Stimulated activated naive B cell treated with anti-CD40 and anti-IgM and Interleukin-4, amounts not matched to agents 10 μg/mL and 1 μg/mL and 100 μg/mL, for 72 hours (primary cell): ENCODE measurements at places on chromosomes 2 and 18.

DNA sequence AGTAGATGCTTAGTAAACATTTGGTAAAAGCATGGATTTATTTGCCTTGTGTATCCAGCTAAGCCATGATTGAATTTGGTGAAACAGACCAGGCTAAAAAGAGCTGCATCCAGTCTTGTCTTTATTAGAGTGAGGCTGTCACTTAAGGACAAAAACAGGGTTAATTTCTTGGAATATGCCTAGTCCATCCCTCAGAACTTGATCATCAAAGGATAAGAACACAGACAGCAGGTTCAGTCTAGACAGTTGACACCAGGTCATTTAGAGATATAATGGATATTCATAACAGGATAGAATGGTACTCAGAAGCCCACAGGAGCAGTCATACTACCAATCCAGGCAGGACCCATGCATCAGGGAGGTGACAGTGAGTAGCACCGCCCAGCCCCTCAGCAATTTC, 434.9 kb upstream of the ST6GAL2 start:
- no peak for DNase-seq

- no peak for DNase-seq
Measured at GRCh38 chr2:52269696-52270485, 1238.0 kb upstream of the NRXN1 start.

GRCh38 chr2:168526641-168527040, 70.6 kb downstream of the CERS6 start:
- no peak for DNase-seq

- no peak for DNase-seq
Measured at GRCh38 chr2:158922601-158923000, 45.8 kb upstream of the TANC1 start.

DNA sequence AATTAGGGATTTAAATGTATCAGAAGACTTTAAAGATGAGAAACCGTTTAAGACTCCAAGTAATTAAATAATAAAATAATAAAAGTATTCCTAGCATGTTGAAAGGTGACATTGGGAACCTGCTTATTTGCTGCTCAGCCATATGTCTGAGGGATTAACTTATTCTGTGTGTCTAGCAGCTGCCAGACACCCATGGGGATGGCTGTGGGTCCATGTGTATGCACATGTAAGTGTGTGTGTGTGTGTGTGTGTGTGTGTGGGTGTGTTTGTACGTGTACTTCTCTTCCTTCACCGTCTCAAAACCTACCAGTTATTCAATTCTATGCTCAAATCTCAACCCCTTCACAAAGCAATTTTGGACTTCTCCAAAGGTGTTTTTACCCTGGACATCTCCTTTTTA, 124.5 kb downstream of the SETBP1 start:
- DNase-seq: no peak

GRCh38 chr18:9348079-9348671, 13.6 kb downstream of the TWSG1 start:
- no peak for DNase-seq
